ENCODE measurements at places on chromosomes 6 and 20.

DNA sequence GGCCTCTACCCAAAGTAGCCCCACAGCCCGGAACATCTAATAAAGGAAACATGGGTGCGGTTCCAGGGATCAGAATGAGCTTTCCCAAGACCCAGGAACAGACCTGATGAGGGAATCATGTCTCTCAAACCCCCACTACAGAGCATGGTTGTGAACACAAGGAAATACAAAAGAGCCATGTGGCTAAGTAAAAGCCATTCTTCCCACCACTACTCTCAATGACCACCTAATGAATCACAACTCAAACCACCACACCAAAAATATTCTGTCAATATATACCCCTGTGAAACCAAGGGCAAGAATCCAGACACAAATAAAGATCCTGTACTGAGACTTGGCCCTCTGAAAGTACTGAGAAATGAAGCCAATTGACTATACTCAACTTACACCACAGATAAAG, 20.9 kb upstream of the COL21A1 start:
- DNase-seq = no peak

GRCh38 chr20:47102629-47103028, 208.0 kb downstream of the EYA2 start:
- no peak for DNase-seq

DNA sequence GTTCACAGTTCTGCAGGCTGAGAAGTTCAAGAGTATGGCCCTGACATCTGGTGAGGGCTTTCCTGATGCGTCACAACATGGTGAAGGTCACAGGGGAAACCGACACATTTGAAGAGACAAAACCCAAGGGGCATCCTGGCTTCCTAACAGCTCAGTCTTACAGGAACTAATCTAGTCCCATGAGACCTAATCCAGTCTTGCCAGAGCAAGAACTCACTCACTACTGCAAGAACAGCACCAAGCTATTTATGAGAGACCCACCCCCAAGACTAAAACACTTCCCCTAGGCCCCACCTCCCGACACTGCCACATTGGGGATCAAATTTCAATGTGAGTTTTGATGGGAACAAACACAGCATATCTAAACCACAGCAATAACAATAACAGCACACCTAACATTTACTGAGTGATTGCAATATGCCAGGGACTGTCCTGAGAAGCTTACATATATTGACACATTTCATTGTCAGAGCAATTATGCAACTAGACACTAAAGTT, 46.6 kb downstream of the TPBG start:
- no peak for DNase-seq

DNA sequence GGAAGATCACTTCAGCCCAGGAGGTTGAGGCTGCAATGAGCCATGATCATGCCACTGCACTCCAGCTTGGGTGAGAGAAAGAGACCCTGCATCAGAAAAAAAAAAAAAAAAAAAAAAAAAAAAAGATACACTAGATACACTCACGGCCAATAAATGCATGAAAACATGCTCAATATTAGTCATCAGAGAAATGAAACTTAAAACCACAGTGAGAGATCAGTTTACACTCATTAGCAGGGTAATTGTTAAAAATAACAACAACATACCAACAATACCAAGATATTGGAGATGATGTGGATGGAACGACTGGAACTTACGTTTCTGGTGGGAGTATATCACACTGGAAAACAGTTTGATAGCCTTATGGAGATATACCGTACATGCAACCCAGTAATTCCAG, 29.9 kb downstream of the HS3ST5 start:
- no peak for DNase-seq

DNA sequence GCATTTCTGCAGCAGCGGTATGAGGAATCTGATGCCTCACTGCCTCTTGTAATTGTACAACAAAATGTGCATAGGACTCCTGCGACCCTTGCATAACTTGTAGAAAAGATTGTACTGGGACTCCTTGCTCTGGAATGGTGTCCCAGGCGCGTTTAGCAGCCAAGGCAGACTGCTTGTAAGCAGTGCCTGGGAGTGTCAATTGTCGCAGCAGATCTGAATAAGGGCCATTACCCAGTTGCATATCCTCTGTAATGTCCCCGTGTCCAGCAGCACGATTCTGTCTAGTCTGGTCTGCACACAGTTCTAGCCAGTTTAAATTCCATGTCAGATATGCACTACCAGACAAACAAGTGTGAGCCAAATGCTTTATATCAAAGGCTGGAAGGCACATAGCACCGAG, 70.7 kb upstream of the BTN3A2 start:
- DNase-seq = no peak

- DNase-seq = no peak
Measured at GRCh38 chr20:4604580-4604979, 117.1 kb upstream of the PRND start.

- no peak for DNase-seq
Measured at GRCh38 chr6:25627001-25627400, 25.0 kb upstream of the SCGN start.

DNA sequence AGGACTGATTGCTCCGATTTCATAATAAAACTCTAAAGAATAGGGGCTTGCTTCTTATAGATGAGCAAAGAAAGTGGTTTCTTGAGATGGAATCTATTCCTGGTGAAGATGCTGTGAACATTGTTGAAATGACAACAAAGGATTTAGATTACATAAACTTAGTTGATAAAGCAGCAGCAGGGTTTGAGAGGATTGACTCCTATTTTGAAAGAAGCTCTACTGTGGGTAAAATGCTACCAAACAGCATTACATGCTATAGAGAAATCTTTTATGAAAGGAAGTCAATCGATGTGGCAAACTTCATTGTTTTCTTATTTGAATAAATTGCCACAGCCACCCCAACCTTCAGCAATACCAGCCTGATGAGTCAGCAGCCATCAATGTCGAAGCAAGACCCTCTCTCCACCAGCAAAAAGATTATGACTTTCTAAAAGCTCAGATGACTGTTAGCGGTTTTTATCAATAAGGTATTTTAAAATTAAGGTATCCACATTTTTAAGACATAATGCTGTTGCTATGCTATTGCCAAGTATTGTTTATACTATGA, 12.7 kb upstream of the MTRF1L start:
- DNase-seq = no peak

DNA sequence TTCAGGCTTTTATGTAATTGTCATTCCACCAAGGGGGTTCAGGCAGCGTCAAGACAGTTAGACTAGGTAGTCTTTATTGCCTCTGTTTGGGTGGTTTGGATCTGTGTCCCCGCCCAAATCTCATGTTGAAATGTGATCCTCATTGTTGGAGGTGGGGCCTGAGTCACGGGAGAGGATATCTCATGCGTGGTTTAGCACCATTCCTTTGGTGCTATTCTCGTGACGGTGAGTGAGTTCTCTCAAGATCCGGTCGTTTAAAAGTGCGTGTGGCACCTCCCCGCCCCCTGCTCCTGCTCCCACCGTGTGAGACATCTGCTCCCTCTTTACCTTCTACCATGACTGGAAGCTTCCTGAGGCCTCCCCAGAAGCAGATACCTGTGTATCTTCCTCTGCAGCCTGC, 51.3 kb upstream of the FOXC1 start:
- DNase-seq = no peak

DNA sequence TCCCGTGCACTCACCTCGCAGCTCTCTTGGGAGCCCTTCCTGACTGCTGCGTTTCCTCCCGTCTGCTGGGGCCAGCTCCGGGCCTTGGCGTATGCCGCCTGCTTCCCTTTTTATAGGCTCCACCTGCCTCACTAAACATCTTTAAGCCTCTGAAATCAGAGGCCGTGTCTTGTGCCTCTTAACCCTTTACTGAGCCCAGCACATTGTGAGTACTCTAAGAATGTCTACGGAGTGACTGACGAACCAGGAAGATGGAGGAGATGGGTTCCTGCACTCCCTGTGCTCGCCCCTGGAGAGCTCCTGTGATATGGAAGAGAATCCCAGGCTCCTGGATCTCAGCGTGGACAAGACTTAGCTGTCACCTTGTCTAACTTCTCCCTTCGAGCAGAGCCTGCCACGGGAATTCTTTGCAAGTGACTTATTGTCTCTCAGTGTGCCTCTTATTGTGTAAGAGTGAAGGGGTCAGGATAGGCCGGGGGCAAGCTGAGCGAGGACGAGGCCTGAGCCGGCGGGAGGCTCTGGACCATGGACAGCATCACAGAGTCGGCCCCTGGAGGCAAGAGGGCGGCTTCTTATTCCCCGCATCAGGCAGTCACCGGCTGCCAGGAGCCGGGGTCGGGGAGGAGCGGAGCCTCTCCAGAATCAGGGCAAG, 70.9 kb upstream of the CCDC167 start:
- DNase-seq = no peak

DNA sequence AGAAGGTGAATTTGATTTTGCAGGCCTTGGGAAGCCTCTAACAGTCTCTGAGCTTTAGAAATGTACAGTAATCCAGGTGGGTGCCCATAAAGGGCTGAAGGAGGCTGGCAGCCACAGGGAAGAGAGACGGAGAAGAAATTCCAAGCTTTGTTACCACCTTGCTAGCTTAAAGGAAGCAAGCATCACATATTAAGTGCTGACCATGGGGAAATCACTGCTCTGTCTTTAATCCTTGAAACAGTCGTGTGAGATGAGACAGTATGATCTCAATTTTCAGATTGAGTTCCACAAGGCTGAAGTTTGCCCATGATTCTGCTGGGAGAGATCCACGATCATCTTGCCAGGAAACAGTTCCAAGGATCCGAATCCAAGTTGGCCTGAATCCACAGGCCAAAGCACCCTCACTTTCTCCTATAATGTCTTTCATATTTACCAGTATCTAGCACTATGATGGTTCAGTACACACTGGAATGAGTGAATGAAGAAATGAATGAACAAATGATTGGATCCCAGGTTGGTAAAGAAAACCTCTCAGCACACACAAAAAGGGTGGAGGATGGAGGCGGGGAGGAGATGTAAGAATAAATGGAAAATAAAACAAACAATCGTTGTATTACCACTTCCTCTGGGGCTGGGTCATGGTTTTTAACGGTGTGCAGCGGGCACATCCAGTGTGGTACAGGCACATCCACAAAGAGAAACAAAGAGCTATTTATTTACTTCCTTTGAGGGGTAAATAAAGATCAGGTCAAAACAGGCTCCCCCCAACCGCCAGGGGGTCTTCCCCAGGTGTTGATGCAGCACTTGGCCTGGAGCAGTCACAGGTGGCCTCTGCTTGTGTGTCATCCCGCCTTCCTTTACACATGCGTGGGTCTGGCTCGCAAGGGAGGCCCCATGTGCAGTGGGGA, 28.2 kb upstream of the TAF8 start:
- DNase-seq = peak; percentile 48

GRCh38 chr6:57017069-57017468, 29.4 kb upstream of the KIAA1586 start:
- no peak for DNase-seq

- no peak for DNase-seq
Measured at GRCh38 chr6:106005013-106005412, 81.1 kb upstream of the PRDM1 start.

DNA sequence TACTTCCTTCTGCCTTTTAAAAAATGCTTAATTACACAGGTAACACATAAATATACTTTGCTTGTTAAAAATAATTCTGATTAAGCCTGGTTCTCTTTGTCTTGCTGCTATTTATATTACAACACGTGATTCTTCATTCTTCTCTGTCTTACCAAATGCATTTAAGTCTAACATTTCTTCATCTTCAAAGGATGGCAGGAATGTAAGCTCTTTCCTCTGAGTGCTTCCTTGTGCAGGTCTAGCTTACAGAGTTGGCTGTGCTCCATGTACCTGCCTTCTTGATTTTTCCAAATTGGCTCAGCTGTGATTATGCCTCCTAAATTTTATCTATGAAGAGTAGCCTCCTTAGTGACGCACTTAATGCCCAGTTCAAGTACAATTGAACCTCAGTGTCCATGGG, 44.4 kb downstream of the RNF144B start:
- no peak for DNase-seq

GRCh38 chr20:35665949-35666288, 1.2 kb upstream of the CPNE1 start:
- no peak for DNase-seq

DNA sequence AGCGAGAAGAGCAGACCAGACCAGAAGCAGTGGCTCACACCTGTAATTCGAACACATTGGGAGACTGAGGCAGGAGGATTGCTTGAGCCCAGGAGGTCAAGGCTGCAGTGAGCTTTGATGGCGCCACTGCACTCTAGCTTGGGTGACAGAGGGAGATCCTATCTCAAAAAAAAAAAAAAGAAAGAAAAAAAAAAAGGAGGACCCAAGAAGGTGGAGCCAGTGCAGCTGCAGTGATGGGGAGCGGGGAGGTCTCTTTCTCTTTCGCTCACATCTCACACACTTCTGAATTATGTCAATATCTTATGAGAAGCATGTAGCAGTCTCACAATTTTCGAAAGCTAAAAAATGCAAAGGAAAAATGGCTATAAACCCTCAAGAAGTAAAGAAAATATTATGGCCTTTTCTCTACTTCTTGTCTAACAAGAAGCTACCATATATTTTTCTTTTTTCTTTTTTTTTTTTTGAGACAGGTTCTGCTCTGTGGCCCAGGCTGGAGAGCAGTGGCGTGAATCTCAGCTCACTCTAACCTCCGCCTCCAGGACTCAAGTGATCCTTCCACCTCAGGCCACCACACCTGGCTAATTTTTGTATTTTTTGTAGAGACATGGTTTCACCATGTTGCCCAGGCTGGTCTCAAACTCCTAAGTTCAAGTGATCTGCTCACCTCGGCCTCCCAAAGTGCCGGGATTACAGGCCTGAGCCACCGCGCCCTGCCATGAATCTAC, 3.8 kb upstream of the SPO11 start:
- no peak for DNase-seq

DNA sequence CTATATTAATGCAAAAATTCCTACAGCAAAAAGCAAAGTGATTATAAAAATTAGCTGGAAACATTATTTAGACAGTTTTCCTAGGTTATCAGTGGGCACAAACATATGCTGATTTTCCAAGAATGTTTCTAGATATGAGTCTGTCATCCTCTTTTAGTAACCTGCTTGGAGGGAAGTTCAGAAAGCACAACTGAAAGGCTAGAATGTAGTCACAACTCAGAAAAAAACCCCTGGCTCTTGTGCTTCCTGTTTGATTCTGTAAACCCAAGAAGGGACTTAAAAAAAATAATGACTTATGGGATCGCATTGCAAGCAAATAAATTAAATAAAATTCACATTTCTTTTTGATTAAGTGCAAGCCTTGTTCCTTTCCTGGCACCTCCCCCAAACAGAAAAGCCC, 708.4 kb upstream of the EPHA7 start:
- no peak for DNase-seq

DNA sequence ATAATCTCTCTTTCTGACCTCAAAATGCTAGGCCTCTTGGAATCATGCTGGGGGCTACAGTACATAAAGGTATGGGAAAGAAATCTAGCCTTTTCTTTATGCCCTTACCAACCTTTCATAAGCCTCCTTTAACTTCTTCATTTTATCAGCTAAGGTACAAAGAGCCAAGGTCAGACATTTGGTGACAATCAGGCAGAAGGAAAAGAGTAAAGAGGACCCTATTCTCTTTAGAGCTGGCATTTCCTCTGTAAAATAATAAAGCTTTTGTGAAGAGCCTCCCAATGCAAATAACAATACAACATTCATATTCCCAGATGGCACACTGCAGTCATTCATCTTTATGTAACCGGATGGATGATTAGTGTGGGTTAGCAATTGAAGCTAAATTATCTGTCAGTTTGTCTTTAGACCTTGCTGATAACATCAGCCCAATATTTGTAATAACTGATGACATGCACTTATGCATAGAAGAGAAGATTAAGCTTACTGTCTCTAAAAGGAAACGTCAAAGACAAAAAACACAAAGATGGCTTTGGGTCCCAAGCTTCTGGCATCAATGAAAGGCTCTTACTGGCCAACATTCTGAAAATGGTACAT, 163.1 kb downstream of the IBTK start:
- no peak for DNase-seq

GRCh38 chr6:125201961-125202729, 48.6 kb downstream of the TPD52L1 start:
- DNase-seq = no peak

- no peak for DNase-seq
Measured at GRCh38 chr20:258963-259362, 1.4 kb downstream of the DEFB132 start.

Data from stimulated activated CD4-positive, alpha-beta T cell treated with anti-CD3 and anti-CD28 coated beads, Interleukin-15, amount 100 ng/mL, for 1 hour (primary cell).